NB4 (cell line): ENCODE measurements at places on chromosomes 1 and 21.

DNA sequence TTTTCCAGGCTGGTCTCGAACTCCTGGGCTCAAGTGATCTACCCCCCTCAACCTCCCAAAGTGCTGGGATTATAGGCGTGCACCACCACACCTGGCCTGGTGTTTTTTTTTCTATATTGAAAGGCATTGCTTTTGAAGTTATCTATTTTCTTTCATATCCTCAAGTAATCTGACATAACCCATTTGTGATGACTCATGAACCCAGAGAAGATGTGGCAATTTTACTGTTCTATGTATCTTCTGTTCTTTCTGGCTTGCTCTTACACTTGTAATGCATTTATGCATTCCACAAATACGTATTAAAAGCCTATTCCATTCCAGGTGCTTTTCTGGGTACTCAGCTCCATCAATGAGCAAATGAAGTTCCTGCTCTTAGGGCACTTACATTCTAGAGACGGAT lies 29.9 kb upstream of the ERRFI1 start:
- peak; percentile 58 for DNase-seq

DNA sequence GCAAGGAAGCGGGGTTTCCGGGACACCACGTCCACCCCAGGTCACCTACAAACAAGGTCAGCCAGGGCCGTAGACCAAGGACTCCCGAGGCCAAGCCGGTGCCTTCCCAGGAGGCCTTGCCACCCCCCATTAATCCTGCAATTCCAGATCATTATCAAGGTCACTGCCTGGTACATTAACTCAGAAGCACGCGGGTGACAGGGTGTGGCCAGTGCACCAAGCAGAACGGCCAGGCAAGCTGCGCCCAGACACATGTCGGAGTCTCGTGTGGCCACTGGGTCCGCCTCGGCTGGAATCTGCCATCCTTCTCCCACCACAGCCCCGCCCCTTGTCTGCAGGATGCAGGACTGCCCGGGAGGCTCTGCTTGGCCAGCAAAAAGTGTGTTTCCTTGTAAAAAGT lies 144.7 kb downstream of the PRDM16 start:
- DNase-seq = no peak

DNA sequence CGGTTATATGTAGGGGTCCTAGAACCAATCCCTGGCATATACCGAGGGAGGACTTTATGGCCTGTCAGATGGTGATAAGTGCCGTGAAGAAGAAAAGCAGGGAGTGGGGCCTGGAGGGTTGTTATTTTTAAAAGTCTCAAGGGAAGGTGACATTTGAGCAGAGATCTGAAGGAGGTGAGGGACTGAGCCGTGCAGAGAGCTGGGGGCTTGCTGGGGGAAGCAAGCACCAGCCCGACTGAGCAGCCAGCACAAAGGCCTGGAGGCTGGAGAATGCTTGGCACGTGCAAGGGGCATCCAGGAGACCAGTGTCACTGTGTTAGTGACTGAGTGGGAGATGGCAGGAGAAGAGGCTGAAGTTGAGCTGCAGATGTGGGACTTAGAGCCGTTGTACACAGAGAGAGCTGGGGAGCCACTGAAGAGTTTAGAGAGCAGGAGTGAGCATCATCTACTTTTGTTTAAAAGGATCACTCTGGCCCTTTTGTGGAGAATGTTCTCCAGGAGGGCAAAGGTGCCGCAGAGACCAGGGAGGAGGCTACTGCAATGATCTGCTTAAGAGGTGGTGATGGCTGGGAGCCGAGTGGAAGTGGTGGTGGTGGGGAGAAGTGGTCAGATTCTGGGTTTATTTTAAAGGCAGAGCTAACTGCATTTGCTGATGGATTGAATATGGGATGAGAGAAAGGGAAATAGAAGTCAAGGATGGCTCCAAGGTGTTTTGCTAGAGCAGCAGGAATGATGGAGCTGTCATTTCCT lies 31.2 kb downstream of the PTPRU start:
- no peak for DNase-seq

- peak; percentile 77 for DNase-seq
These were observed 7.6 kb downstream of the EFHD2 start for GRCh38 chr1:15417059-15417934.

DNA sequence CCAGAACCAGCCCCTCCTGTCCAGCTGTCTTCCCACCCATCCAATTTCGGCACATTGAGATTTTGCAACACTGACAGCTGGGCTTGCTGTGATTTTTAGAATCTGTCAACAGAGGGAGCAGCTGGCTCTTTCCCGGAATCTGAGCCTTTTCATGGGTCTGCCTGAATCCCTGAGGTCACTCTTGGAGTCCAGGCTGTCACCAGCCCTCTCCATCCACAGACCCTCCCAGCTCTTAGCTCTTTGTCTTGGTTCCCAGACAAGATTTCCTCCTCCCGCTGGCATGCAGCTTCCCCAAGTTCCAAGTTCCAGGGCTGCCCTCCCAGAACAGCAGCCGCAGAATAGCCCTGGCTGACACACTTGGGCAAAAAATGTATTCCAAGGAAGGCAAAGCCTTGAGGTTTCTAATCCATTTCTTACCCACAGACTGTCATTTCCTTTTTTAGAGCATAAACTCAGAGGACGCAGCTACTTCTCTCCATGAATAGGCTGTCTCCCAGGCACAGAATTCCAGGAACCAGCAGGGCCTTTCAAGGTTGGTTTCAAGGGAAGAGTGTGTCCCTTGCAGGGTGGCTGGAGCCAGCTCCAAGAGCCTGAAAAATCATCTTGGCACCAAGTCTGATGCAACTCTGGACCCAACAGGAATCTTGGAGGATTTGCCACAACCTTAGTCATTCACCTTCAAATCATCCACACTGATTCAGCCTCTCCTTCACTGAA lies 7.1 kb upstream of the TMEM61 start:
- DNase-seq = no peak

GRCh38 chr1:151853411-151853943 lies at the start of gene THEM5:
THEM5 (minus strand) TSS chr1:151853712; CDS start chr1:151853565, 147 bp downstream.
- DNase-seq = peak; percentile 16

- no peak for DNase-seq
These were observed 65.4 kb upstream of the SMYD2 start for GRCh38 chr1:214215583-214215982.

DNA sequence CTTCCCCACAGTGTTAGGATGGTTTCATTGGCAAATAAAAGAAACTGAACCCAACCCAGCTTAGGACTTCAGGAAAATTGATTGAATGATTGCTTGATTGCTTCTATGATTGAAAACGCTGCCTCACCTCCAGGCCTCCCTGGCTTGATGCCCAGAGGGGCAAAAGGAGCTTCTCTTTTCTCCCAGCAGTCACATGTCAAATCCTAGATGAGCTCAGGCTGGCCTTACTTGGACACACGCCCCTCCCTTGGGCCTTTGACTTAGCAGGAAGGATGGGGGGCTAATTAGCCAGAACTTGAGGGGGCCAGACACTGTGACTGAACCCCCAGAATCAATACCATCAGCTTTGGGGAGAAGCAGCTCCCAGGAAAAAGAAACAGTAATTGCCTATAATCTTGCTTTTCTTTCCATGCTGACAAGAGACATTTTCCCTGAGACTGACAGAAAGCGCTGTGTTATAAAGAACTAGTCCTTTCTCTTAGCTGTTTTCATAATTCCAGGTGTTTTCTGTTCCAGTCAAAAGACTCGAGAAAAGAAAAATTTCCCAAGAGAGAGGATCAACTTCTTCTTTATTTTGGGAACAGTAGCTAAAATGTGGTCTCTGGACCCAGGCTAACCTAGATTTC lies 50.8 kb upstream of the ATP5PO start:
- no peak for DNase-seq

DNA sequence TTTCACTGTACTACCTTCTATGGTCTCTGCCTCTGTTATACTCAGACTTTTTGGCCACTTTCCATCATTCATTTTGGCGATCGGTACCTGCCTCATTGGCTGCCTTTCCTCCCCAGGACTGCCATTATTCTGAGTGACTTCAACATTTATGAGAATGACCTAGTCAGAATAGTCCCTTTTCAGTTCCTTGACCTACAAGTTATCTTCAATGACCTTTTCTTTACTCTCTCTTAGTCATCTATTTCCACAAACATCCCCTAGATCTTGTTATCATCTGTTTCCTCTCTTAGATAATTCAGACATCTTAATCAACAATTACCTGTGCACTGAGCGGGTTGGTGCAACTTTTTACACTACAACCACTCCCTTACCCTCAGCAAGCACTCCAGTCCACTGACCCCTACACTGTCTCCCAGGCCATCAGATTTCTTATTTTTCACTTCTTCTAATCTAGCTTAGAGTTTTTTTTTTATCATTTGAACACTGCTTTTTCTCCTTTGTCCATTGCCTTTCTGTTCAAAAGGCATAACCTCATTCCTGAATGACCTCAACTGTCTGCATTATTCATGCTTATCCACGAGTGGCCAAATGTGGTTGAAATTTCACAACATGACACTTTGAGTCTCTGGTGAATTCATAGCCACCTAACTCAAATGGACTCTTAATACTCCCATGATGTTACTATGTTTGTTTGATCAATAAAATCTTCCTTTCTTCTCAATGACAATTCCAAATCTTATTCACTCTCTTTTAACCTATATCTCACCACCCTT lies 112.7 kb downstream of the HMCN1 start:
- no peak for DNase-seq

DNA sequence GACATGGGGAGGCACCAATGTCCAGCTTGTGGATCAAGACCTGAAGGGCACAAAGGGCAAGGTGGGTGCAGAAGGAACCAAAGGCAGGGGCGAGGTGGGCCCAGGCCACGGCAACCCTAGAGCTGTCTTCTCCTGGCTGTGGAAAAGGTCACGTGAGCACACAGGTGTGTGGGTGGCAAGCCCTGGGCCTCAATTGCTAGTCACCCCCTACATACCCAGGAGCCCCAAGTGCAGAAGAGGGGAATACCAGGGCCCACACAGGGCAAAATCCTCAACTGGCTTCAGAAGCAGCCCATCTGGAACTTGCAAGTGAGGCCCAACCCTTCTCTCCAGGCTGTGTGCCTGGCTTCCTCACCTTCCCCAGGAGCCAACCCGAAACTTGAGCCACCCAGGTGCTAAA lies 25.6 kb downstream of the ZBTB17 start:
- DNase-seq = no peak
